Coronary artery (tissue), 2 donors: ENCODE measurements at places on chromosomes 4 and X.

DNA sequence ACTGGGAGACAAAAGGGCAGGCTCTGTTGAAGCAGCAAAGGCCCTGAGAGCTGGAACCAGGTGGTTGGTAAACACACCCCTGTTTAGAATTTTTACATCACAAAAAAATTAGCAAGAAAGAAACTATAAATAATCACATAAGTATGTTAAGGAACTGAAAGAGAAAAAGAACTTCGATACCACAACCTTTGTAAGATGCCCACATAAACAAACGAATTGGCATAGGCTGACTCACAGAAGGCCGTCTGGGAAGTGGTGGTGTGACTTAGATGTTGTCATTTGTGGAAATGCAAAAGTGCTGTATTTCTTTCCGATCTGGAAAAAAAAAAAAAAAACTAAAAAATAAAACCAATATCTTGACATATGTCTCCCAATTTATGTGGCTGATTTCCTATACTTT is 235.1 kb downstream of the USP46 start:
- DNase-seq, result no peak

DNA sequence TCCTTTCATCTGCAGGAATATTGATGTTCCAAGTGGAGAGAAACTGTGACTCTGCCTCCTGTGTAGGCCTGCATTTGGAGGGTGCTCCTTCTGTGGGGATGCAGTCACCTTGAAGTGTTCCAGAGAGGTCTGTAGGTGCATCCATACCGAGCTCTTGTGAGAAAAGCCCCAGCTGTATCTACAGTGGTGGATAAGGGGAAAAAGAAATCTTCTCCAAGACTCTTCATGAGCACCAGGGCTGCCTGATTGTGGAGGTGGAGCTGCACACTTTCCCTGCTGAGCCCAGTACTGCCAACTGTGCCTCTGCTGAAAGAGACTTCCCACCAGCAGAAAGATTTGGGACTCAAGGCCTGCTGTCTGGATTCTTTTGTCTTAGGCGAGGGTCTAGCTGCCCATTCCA is 35.1 kb upstream of the ADH4 start:
- DNase-seq, result no peak

- DNase-seq, result no peak
Observed at GRCh38 chr4:123284168-123284567, 112.4 kb upstream of the SPRY1 start.

DNA sequence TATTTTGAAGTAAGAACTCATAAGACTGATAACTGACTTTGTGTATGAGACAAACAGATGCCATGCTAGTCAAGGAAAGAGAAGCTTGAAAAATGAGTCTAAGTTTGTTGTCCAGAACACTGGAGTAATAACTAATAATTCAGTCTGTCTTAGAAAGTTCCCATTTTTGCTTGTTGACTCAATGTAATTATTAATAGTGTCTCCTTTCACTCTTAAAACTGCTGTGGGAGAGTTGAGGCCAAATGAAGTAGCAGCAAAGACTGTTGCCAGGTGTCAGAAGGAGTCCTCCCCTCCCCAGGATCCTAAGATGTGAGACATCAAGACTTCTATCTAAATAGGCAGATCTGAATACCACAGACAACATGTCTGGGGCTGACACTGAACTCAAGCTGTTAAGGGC is 20.8 kb upstream of the FAM13A start:
- no peak for DNase-seq

- DNase-seq, result no peak
Observed at GRCh38 chrX:1167466-1167865, 45.0 kb downstream of the CRLF2 start.

- no peak for DNase-seq
Observed at GRCh38 chrX:114267142-114267541, 316.7 kb upstream of the HTR2C start.

DNA sequence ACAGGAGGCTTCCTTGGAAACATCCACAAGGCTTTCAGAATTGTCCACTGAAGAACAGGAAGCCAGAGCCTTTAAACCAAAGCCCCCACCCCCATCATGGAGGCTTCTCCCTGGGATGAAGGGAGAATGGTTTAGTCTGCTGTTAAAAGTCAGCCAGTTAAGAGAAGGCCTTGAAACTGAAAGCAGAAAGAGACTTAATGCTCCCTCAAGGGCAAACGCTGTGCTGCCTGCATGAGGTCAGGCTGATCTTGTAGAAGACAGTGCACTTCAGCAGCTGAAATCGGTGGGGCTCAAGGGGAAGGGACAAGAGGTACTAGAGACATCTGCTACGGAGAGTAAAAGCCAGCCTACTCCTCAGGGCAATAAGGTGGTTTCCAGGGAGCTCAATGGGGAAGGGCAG is 69.0 kb downstream of the HPRT1 start:
- no peak for DNase-seq
